Hematopoietic multipotent progenitor cell treated with erythropoietin and hydrocortisone succinate and interleukin-3 and kit ligand, for 6 days (in vitro differentiated cells): ENCODE measurements at places on chromosomes 12 and 14.

DNA sequence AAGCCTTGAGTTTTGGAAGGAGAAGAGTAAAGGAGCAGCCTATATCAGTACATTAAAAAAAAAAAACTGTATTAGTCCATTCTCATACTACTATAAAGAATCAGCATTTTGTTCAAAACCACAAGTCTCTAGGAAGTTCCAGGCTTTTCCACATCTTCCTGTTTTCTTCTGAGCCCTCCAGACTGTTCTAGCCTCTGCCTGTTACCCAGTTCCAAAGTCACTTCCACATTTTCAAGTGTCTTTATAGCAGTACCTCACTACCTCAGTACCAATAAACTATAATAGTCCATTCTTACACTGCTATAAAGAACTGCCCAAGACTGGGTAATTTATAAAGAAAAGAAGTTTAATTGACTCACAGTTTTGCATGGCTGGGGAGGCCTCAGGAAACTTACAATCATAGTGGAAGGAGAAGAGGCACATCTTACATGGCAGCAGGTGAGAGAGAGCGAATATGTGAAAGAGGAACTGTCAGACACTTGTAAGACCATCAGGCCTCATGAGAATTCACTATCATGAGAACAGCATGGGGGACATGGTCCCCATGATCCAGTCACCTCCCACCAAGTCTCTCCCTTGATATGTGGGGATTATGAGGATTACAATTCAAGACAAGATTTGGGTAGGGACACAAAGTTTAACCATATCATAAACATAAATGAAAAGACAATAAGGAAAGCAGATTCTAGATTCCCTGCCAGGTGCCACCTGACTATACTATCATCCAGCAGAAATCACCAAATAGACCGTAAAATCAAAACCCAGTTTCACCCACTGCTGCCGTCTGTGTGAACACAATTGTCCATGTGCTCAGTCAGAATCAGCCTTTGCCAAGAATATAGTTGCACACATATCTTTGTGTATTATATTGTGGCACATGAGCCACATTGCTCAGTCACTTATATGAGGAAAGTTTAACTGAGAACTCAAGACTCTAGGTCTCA is 27.8 kb downstream of the TOGARAM1 start:
- DNase-seq, result no peak

GRCh38 chr14:81684696-81685095 is 151.0 kb upstream of the SEL1L start:
- DNase-seq, result no peak

GRCh38 chr14:54356172-54356571 is 40.6 kb upstream of the CDKN3 start:
- no peak for DNase-seq

DNA sequence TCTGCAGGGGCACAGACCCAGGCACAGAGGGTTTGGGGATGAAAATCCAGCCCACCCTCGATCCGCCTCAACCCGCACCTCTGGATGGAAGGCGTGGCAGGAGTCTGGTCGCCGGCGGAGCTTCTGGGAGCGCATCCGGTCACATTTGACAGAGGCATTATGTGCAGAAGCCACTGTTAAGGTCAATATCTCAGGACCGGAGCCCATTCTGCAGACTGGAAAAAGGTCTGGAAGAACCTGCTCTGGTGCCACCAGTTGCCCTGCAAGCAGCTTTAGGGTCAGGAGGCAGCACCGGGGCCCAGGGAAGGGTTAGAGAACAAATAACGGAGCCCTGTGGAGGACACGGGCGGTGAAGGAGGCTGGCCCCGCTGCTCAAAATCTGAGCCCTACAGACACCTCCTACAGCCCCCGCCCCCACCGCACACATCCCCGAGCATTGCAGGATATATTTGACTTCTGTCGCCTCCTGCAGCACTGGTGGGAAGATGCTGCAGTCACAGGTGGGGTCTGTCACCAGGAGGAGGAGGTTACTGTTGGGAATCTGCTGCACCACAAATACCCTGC is 25.1 kb upstream of the LRTM2 start:
- DNase-seq, result no peak

GRCh38 chr14:77212943-77213678 is 31.5 kb downstream of the TMEM63C start:
- DNase-seq, result peak; percentile 73

GRCh38 chr14:64954491-64955240 is 12.1 kb upstream of the GPX2 start:
- DNase-seq, result no peak

GRCh38 chr12:5262885-5263284 is 169.0 kb upstream of the NTF3 start:
- no peak for DNase-seq

- no peak for DNase-seq
Measured at GRCh38 chr12:41465526-41465925, 277.4 kb downstream of the PDZRN4 start.

DNA sequence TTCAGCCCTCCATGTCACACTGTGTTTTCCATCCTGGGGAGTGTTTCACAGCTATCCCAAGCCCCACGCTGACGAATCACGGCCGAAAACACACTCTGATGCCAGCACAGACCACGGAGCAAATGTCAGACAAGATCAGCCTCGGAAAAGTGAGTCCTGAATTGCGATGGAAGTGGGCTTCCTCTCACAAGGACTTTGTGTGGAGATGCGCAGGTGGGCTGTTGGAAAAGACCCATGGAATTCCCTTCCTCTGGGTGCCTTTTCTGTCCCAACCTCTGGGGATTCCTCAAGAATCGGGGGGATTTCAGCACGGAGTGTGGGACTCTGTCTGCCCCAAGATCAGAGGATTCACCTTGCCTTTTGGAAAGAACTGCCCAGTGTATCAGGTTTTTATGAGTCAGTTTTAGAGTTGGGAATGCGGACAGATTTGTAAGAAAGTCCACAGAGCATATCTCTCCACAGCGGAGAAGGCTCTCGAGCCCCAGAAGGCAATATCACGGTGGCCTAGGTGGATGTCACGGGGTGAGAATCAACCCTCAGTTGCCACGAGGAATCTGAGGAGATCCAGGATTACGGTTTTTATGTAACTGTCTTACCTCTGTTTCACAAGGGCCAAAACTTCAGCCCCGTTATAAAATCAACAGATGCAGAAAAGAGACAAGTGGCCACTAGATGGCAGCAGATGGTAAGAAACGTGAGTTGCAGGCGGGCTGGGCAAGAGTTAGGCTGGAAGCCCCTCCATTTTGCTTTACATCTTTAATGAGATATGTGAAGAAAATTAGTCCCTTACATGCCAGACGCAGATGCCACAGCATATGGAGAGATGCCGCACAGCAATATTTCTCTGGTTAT is 201.9 kb downstream of the DAD1 start:
- peak; percentile 94 for DNase-seq

DNA sequence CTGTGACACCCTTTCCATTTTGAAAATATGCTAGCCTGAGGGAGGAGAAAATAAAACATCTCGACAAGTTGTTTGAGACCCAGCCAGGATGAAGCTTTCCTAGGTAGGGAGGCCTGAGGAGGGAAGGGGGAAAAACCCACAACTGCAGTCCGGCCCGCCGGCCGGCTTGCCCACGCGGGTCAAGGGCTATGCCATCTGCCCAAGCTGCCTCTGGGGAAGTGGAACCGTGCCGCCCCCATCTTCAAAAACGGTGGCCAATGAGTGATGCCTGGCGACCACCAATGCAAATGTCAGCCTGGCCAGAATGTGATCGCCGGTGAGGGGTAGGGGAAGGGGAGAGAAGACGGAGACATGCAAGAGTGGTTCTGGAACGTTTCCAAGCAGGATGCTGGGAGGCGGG is 263.5 kb upstream of the ALG10B start:
- DNase-seq, result no peak

DNA sequence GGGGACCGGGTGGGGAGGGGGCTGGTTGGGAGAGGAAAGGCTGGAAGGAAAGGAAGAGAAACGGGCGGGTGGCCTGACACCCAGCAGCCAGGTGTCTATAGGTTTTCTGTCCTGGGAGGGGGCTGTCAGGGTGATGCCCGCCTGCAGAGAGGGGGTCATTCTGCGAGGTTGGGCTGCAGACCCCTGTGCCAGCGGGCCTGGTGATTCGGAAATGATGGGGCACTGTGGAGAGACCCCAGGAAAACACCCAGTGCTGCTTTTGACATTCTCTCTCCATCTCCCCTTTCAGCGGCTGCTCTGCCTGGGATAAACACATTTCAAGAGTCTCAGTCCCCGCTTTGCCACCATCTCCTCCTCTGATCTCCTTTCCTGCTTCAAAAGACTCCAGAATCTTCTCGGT is 168.5 kb upstream of the RTL1 start:
- no peak for DNase-seq

- no peak for DNase-seq
Measured at GRCh38 chr12:6827982-6828780, at the start of gene P3H3. Gene P3H3, plus strand, starts transcription at chr12:6828407. Its CDS starts 34 bp downstream, at chr12:6828441.

DNA sequence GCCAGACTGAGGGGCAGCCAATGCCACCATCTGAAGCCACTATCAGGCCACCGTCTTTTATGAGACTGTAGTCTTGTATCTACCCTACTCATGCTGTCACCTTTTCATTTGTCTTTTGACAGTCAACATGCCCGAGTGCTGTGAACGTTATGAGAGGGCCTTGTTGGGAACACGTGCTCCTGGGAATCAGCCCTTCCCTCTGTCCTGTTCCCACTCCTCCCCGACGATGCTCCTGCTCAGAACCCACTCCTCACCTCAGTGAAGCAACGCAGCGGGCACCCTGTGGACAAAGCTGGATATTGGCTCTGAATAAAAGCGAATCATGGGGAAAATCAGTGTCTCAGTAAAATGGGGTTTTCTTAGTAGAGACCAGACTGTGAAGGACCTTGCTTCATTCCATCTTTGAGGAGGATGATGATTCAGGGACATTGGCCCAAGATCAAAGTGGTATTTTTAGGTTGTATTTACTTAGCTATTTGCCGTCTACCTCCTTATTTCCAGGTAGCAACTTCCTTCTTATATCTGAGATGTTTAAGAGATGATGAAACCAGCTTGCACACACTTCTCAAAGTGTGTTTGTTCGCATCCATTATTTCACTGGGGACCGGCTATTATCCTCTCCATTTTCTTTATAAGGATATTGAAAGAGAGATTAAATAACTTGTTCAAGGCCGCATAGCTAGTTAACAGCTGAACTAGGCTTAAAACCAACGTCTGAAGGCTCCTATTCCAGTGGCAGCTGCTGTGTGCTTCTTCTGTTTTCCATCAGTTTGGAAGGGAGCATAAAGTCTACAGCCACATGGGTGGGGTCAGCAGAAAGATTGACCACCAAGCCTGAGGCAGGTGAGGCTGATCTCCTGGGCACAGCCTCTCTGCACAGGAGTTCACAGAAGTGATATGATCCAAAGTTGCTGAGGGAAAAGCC is 43.9 kb upstream of the CTDSP2 start:
- no peak for DNase-seq

DNA sequence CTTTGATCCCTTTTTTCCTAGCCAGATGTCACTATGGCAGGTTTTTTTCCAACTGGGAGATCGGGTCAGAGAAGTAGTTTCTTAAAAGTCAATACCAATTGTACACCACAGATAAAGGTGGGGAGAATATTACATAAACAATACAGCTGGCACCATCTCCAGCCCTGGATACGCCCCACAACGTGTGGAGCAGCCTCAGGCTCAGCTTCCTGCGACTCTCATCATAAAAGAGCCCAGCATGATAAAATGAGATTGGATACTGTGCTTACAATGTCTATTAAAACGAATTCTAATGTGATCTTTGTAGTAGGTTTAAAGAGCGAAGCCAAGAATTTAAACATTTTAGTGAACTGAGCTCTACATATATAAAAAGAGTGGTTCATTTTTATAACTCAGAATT is 21.5 kb downstream of the EFCAB11 start:
- no peak for DNase-seq

GRCh38 chr14:51006781-51007211 is 62.5 kb upstream of the PYGL start:
- peak; percentile 56 for DNase-seq

GRCh38 chr14:91127401-91127801 is 13.5 kb downstream of the DGLUCY start:
- DNase-seq, result no peak

- peak; percentile 7 for DNase-seq
Measured at GRCh38 chr12:87667378-87667777, 361.8 kb downstream of the C12orf50 start.

DNA sequence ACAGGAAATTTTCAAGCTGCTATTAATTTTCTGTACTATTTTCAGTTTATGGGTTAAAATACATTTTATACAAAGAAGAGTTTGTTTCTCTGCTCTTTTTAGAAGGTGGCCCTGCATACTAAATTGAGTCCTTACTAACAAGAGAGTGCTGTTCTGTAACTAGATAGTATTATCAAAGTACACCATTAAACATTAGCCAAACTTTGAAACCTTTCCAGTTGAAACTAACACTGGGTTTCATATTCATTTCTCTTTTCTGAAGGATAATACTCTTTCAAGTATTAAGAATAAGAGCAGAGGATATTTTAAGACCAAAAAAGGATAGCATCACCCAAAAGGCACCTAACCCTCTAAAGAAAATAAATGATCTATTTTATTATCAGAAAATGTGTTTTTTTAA is 47.2 kb downstream of the PEBP1 start:
- no peak for DNase-seq

DNA sequence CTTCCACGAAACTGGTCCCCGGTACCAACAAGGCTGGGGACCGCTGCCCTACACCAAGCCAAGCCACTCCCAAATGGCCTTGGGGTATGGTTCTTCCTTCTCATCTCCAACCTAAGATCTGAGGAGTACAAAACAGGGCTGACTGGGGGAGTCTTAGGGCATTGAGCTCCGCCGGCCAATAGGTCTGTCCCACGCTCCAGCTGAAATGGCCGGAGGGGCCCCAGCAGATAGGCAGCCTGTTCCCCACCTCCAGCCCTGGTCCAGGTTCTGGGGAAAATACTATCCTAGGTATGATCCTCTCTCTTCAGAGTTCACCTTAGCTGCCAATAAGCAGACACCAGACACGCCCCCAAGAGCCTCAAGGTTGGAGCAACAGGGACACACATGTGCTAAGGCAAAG is 90.2 kb downstream of the ACTN1 start:
- no peak for DNase-seq

- no peak for DNase-seq
Measured at GRCh38 chr12:113796852-113797534, 169.1 kb downstream of the RBM19 start.

DNA sequence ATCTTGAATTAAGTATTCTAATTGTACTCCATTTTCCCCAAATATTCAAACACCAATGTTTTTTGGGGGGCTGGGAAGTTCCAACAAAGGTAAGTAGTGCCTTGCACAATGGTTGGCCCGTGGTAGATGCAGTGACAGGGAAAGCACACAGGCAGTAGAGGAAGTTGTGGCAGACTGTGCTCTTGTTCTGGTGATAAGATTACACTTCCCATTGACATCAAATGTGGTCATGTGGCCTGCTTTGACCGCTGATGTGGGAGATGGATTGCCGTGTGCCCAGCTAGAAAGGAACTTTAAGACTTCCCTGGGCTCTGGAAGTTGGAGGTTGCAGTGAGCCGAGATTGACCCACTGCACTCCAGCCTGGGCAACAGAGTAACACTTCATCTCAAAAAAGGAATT is 223.8 kb downstream of the VRK1 start:
- DNase-seq, result peak; percentile 67

DNA sequence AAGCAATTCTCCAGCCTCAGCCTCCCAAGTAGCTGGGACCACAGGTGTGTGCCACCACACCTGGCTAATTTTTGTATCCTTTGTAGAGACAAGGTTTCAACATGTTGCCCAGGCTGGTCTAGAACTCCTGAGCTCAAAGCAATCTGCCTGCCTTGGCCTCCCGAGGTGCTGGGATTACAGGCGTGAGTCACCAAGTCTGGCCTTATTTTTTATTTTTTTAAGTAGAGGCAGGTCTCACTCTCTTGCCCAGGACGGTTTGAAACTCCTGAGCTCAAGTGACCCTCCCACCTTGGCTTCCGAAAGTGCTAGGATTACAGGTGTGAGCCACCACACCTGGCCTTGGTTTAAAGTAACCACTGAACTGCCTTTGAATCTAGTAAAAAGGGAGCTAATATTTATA is 56.8 kb downstream of the SPPL3 start:
- no peak for DNase-seq
